GDM1 (cell line): ENCODE measurements at places on chromosomes 4 and X.
A peak's percentile ranks its signal among the peaks of the same experiment; 100 is the strongest.

GRCh38 chrX:70336767-70337166 lies 46.9 kb downstream of the KIF4A start:
- DNase-seq = no peak

GRCh38 chr4:26813698-26814097 lies 46.9 kb upstream of the STIM2 start:
- no peak for DNase-seq

DNA sequence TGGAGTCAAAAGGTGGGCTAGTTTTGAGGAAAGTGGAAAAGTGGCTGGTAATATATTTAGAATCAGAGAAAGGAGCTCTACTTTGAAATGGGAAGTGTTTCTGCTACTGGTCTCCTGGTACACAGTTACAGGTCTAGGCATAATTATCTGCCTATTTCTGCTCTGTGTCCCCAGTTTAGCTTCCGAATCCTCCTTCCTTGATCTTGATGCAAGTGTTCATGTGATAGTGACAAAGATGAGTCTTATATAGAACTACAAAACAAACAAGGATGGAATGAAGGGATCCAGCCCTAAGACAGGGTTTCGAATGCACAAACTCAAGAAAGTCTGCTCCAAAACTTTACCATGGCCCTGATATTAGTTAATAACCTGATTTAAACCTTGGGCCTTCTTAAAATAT lies 580.2 kb downstream of the INPP4B start:
- no peak for DNase-seq

- DNase-seq = no peak
These were observed 24.8 kb downstream of the ARMCX5 start for GRCh38 chrX:102624105-102624504.

DNA sequence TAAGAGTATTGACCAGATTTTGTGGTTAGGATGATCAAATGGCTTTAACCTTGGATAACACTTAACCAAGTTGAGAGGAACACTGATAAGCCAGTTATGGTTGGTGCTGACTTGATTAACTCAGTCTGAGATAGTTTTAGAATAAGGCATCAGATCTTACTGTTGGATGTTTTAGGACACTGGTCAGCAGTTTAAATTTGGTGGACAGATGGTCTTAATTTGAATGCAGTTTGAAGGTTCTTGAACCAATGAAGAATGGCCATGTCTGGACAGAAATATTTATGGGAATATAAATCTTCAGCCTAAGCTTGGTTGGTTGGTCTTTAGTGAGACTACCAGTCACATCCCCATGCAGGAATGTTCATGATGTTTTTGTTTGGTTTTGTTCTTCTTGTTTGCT lies 2.6 kb upstream of the GIMD1 start:
- DNase-seq = no peak

GRCh38 chr4:55866290-55866907 lies 13.0 kb downstream of the EXOC1 start:
- peak; percentile 1 for DNase-seq

- no peak for DNase-seq
These were observed 13.8 kb downstream of the SH3BP2 start for GRCh38 chr4:2806390-2807355.

- no peak for DNase-seq
These were observed 126.8 kb downstream of the CLCN5 start for GRCh38 chrX:50049228-50049627.

GRCh38 chr4:122041312-122041711 lies 89.5 kb upstream of the TRPC3 start:
- DNase-seq = no peak

GRCh38 chr4:100428051-100428450 lies 89.8 kb downstream of the EMCN start:
- DNase-seq = no peak

GRCh38 chrX:48695534-48695896 lies 1.0 kb upstream of the SUV39H1 start:
- no peak for DNase-seq
